Foreskin melanocyte (primary cell): ENCODE measurements at places on chromosomes 5 and 9.

GRCh38 chr9:126398403-126399058 lies 71.9 kb downstream of the MVB12B start:
- peak; percentile 10 for DNase-seq

GRCh38 chr9:97924386-97924785 lies 2.1 kb upstream of the TRMO start:
- no peak for DNase-seq

DNA sequence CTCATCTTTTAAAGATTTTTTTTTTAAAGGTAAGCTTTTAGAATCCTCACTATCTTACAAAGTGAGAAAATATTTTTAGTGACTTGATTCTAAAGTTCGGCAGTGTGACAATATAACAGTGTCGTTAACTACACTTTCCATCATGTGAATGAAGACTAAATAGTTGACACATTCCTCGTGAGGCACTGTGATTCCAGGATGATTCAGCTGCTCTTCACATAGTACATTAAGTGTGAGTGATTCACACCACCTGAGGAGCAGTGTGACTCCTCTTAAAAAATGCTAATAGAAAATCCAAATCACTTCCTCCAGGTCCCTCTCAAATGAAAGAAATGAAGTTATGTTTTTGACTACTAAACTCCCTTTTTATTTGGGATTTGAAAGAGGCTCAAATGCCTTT lies 589.5 kb downstream of the GABRG2 start:
- no peak for DNase-seq

GRCh38 chr5:176621661-176622079 lies 8.7 kb downstream of the SNCB start:
- DNase-seq: no peak

- DNase-seq: peak; percentile 90
Measured at GRCh38 chr5:56669534-56670483, 145.5 kb upstream of the MAP3K1 start.

GRCh38 chr9:88391921-88392320 lies 3.7 kb downstream of the SPIN1 start:
- no peak for DNase-seq

GRCh38 chr9:22159586-22159985 lies 150.5 kb upstream of the CDKN2B start:
- no peak for DNase-seq

- DNase-seq: no peak
Measured at GRCh38 chr5:133412661-133413060, 199.7 kb downstream of the FSTL4 start.

DNA sequence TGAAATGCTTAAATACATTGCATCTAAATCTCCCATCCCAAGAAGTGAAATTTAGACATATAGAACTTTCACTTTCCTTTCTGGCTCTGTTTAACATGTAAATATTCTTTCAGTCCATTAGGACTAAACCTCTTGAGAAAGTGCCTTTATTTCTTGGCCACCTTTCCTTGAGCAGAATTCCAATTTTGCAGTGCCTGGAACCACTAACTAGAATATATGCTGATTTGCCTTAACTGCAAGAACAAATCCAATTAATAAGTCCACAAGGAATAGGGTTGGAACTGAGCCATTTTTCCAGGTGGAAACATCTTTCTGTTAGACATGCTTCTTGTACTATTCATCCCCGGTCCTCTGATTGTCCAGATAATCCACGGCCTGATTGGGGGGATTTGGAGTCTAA lies 478.0 kb downstream of the ENC1 start:
- no peak for DNase-seq

GRCh38 chr5:115372146-115372545 lies 75.7 kb upstream of the CCDC112 start:
- DNase-seq: no peak

DNA sequence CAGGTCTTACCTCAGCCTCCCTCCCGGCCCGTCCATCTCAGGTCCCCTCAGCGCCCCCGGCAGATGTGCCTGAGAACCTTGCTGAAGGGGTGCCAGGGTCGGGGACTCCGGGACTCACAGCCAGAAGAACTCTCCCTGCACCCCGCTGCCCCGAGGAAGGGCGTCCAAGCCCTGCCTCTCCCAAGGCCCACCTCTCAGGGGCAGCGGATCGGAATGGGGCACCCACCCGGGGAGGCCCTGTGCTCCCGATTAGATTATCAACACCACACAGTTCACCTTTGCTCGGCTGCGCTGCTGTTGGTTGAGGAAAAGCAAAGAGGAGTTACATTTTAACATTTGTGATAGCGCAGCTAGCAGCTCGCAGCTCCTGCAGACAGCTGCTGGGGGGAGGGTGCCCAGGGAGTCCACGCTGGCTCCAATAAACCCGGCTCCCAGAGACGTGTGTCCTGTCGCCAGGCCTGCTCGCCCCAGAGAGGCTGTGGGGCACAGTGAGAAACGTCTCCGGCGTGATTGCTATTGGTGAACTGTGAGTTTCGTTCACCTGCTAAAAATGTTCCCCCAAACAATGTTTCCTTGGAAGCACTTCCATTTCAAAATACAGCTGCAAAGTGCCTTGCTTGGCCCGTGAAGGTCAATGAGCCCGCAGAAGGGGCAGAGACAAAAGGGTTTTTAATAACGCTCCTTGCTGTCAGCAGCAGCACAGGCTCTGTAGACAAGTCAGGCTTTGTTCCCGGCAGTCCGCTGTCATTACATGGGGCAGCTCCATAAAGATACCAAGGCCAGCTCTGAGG lies 18.6 kb upstream of the SLC6A19 start:
- DNase-seq: peak; percentile 86

- DNase-seq: peak; percentile 73
Measured at GRCh38 chr9:129258124-129258822, 80.2 kb upstream of the IER5L start.

DNA sequence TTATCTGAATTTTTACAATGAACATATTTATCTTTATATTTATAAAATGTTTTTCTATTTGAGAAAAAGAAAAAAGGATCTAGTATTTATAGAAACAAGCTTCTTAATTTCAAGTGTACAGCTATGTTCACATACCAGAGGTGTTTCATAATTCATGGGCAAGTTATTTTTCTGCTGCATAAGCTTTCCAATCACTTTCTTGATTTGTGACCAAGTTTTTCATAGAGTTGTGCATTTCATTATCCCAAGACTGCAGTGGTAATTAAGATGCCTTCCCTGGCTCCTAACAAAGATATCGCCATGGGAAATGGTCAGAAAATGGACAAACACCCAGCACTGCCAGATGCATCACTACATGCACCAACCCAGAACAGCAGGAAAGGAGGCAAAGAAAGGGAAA lies 124.6 kb downstream of the GNAQ start:
- DNase-seq: no peak

DNA sequence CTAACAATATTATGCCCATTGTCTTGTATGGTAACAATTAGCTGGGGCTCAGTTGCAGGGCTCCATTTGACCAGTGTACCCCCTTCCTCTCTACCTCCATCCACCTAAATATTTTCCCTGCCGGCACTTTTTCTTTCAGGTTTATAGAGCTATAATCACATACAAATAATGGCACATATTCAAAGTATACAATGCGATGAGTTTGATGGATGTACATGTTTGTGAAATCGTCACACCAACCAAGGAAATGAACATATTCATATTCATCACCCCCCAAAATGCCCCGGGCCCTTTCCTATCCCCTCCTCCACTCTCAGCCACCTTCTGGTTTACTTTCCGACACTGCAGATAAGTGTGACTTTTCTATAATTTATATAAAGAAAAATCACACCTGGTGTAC lies 351.5 kb downstream of the GADD45G start:
- no peak for DNase-seq

GRCh38 chr5:4549351-4549750 lies 590.8 kb upstream of the ADAMTS16 start:
- no peak for DNase-seq

GRCh38 chr5:133464013-133464412 lies 148.3 kb downstream of the FSTL4 start:
- DNase-seq: no peak

DNA sequence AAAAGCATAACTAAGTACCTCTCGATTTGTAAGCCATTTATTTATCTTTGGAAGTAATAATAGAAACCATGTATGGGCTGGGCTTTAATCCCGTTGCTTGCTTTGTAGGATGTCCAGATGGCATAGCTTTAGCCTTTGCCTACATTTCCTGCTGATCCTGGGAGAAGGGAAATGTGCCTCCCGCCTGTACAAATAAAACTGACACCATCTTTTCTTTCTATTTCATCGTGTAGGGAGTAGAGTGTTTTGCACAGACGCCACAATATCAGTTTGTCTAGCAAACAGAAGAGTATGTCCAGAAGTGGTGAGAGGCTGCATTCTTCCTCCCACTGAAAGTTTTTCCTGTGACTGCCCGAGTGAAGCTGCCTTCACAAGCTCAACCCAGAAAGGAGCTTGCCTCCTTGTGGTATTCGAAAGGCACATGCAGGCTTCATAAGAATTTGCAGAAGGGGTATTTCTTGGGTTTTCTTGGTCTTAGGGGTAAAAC lies 24.7 kb upstream of the TJP2 start:
- no peak for DNase-seq

DNA sequence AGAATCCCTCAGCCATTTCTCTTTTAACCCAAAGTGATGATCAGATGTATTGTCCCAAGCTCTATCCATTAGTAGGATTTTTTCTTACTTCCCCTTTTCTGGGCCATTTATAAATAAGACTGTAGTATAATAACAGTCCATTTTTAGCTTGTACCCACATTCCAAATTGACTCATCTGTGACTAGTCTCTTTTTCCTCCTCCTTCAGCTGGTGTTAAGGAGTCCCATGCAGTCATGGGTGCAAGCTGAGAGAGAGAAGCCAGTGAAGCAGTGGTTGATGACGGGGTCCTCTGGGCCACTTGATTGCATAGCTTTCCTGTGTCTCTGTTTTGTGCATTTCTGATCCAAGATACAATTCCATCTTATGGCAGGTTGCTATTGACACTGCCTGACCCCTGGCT lies 476.0 kb upstream of the CD180 start:
- peak; percentile 18 for DNase-seq

- DNase-seq: no peak
Measured at GRCh38 chr5:78895616-78896015, 89.5 kb downstream of the ARSB start.

DNA sequence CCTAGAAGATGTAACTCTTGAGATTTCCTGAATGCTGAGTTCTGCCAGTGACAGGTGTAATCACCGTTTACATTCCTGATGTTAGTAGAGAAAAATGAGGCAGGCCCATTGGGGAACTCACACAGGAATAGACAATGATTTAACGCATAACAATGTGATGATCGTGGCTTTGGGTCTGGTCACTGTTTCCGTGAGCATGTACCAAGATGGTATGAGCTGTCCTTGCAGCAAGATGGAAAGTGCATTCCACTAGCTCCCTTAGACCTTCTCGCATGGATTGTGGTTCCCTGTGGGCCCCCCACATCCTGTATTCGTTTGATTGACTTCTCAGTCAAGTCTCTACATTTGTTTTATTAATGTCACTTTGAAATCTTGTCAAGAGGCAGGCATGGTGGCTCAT lies 124.0 kb upstream of the DAP start:
- DNase-seq: no peak
